ENCODE measurements at places on chromosomes 3 and 15. TPM values are rescaled to one million over a fixed set of nuclear protein-coding genes. Genes with fewer than 3 reads are reported as not detected.

The TUBGCP5 gene
- total RNA-seq, result 14.6 TPM

The KCNMB2 gene
- 0.39 TPM for total RNA-seq

The CCK gene
- 5.9 TPM for total RNA-seq

The ROBO1 gene
- total RNA-seq, result 47.8 TPM

The PDCD6IP gene
- total RNA-seq, result 204 TPM

The KLHL18 gene
- 13.4 TPM for total RNA-seq

The FHIT gene
- total RNA-seq, result 1.3 TPM

The PRSS50 gene
- not detected for total RNA-seq

The CPNE4 gene
- 1.6 TPM for total RNA-seq

The RETNLB gene
- total RNA-seq, result not detected

The TNFAIP8L3 gene
- 12.1 TPM for total RNA-seq

The OR5K2 gene
- not detected for total RNA-seq

The GPR62 gene
- total RNA-seq, result 0.08 TPM

The CCDC13 gene
- total RNA-seq, result 1.8 TPM

The VIPR1 gene
- 1.2 TPM for total RNA-seq

The C3orf49 gene
- total RNA-seq, result not detected

The CD276 gene
- 121 TPM for total RNA-seq

The MNS1 gene
- 4.1 TPM for total RNA-seq

The LRRC3B gene
- not detected for total RNA-seq

The HESX1 gene
- not detected for total RNA-seq

The NANOGP8 gene
- not detected for total RNA-seq

The GUCA1C gene
- not detected for total RNA-seq

The ANKUB1 gene
- not detected for total RNA-seq

The PLCH1 gene
- total RNA-seq, result under 0.01 TPM

The PLSCR2 gene
- total RNA-seq, result not detected

The CILP gene
- under 0.01 TPM for total RNA-seq

The CADPS gene
- total RNA-seq, result 1.9 TPM

The SLC7A14 gene
- total RNA-seq, result under 0.01 TPM

The WDR72 gene
- total RNA-seq, result not detected

The GOLGA8S gene
- total RNA-seq, result not detected

The KBTBD12 gene
- not detected for total RNA-seq

The UBE2Q2 gene
- 31.9 TPM for total RNA-seq

The ZNF197 gene
- total RNA-seq, result 24.1 TPM
